ENCODE measurements at places on chromosomes 12 and 14.

DNA sequence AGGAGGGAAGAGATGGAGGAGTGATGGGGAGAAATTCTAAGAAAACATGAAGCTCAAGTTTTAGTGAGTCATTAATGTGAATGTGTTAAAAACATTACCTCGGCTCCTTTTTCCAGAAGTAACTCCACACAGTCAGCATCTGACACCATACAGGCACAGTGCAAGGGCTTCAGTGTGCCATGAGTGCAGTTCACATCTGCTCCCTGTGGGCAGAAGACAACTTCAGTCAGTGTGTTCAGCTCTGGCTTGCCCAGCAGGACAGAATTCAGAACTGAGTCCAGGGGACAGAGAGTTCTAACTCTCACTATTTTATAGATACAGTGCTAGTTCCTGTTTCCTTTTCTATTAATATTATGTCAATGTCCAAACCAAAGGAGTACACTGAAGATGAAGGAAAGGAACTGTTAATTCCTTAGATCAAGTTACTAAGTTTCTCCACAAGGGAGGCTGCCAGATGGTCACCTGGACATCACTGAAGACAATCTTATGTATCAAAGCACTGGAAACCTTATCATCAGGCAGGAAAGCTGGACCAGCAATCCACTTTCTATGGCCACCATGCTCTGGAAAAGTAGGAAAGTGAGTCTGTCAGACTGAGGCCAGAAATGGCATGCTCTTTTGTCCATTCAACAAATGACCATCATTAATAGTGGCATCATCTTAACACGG, 6.1 kb downstream of the ASB8 start:
- DNase-seq: no peak

DNA sequence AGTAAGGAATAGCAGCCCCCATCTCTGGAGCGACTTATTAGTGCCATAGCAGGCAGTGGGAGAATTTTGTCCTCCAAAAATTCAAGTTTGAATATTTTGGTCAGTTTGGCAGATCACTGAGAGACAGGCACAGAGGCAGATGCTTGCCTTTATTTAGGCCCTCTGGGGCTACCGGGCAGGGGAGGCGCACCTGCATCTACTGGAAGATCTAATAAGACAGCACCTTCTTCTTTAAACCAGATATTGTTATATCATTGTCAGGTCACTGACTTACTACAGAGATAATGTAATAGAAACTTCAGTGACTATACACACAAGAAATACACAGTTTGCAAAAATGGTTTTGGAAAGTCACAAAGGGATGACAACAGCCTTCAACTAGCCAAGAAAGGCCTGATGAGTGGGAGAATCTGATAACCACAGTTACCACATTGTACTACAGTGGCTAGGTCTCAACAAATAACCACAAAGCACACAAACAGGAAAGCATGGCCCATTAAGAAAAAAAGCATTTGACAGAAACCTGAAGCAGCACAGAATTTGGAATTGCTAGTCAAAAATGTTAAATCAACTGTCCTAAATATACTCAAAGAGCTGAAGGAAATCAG, 56.8 kb downstream of the CDK17 start:
- DNase-seq: no peak

- no peak for DNase-seq
These were observed 7.6 kb downstream of the GCH1 start for GRCh38 chr14:54894995-54895394.

DNA sequence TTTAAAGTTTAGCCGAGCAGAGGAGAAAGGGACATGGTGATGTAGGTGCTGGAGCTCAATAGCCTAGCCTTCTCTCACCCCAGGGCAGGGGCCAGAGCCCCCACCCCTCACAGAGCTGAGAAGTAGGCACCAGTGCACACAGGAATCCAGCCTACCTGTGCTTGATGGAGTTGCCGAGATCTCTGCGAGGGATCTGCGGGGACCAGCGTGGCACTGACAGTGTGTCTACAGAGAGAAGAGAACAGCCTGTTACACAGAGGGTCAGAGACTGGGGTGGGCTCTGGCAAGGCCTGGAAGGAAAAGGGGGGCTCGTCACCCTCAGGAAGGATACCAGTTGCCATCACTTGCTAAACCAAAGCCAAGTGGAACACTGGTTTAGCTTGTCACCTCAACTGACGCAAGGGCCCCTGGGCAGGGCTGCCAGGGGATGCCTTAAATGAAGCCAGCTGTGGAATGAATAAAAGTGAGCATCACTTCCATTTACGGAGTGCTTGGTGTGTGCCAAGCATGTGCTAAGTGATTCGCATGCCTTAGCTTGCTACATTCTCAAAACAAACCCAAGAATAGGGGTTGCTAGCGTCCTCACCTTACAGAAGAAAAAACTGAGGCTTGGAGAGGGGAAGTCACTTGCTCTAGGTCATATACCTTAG, 220.8 kb upstream of the NOS1 start:
- no peak for DNase-seq

GRCh38 chr12:27456618-27457017, 10.1 kb downstream of the SMCO2 start:
- DNase-seq: no peak

DNA sequence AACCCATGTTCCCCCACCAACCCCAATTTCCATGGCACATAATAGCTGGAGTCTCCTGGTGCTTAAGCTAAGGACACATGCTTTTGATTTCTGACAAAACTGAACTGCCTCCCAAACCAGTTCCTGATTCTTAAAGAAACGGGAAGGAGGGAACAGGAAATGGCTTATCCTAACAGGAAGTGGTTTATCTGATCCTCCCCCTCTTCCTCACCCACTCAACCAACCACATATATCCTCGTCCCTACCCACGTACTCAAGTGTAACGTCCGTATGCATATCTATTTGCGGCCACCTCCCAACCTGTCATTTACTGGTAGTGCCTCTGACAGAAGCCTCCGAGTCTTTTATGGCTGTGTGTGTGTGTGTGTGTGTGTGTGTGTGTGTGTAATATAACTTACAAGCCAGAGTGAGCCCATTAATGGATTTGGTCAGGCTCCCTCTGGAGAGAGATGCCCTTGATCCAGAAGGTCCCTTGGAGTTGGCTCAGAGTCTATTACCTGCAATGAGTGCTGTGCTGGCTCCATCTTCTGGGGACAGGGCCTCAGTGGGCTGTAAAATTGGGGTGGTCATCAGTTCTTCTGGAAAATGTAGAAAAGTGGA, 7.7 kb downstream of the DAZAP2 start:
- DNase-seq: no peak

DNA sequence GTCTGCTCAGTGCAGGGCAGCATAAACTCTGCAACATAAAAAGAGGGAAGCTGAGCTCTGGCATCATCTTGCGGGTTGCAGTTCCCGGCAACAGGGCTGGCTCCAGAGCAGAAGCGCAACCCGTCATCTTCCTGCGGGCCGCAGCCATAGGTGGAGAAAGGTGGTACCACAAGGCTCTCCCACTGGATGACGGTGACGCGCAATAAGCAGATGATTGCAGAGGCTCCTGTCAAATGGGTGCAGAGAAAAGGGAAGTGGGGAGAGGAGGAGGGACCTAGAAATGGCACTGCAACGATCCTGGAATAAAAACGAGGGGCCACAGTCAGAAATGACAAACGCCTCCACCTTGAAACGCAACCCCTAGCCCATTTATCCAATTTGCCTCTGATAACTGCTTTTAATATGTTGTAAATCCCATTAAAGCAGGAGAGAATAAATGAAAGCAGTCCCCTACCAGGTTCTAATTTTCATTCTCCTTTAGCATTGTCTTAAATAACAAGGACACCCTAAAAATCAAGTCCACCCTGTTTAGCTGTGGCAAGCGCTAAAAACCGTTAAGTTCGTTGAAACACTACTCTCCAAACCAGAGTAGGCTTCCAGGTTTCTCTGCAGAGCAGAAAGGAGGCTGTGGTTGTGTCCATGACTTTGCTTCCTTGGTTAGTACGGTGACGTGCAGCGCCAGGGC, 30.9 kb upstream of the TUBA1C start:
- no peak for DNase-seq

GRCh38 chr12:64780531-64781279, 21.5 kb upstream of the GNS start:
- DNase-seq: no peak

GRCh38 chr12:2140858-2141519, 88.2 kb downstream of the CACNA1C start:
- DNase-seq: no peak

DNA sequence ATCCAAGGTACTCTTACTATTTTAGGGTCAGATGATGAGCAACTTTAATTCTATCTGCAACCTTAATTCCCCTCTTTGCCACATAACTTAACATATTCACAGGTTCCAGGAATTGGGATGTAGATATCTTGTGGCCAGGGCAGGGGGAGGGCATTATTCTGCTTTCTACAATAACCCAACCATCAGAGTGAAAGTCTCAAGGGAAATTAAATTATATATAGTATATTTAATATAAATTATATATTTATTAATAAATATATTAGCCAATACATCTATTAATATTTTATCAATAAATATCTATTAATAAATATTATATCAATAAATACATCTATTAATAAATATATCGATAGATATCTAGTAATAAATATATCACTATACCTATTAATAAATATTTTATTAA, 11.7 kb upstream of the RAB21 start:
- DNase-seq: no peak

- no peak for DNase-seq
These were observed 12.8 kb downstream of the LEMD3 start for GRCh38 chr12:65182012-65182739.

GRCh38 chr14:34554540-34555250, 15.2 kb upstream of the EAPP start:
- no peak for DNase-seq

- DNase-seq: peak; percentile 49
These were observed 87.4 kb downstream of the B4GALNT3 start for GRCh38 chr12:546920-547845.

- no peak for DNase-seq
These were observed 384.5 kb downstream of the EMP1 start for GRCh38 chr12:13581031-13581430.

DNA sequence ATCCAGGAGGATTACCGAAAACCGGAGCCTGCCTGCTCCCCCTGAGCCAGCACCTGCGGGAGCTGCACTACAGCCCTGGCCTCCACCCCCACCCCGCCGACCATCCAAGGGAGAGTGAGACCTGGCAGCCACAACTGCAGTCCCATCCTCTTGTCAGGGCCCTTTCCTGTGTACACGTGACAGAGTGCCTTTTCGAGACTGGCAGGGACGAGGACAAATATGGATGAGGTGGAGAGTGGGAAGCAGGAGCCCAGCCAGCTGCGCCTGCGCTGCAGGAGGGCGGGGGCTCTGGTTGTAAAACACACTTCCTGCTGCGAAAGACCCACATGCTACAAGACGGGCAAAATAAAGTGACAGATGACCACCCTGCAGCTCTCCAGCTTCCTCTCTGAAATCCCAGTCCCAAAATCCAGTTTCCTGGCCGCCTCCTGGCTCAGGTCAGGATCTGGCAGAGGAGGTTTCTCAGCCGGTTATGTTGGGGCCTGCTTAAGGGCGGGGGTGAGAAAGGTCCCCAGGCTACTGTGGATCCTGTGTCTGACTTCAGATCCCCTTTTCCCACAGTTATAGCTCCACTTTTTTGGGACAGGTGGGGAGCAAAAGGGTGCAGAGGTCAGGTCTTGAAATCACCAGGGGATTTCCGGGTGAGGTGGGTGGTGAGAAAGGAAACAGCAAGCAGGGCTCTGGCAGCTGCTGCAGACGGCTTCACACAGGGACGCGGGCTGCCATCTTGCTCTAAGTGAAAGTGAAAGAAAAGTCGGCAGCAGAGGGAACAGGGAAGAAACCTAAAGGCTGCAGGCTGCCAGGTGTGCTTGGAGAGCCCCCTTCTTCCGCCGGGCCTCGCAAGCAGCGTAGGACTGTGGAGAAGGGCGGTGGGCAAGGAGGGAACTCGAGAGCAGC, at the start of gene TAPBPL:
Gene TAPBPL, plus strand, starts transcription at position 695 of the 897 bp plus-strand sequence. CDS start 207 bp downstream, outside the sequence.
- peak; percentile 45 for DNase-seq

GRCh38 chr12:105026411-105026810, 40.3 kb downstream of the NOPCHAP1 start:
- no peak for DNase-seq

GRCh38 chr12:46430340-46430948, 57.9 kb upstream of the SLC38A2 start:
- no peak for DNase-seq

- DNase-seq: no peak
These were observed 205.1 kb downstream of the SLC5A8 start for GRCh38 chr12:101004898-101005297.

GRCh38 chr14:77276295-77276935, 5.4 kb upstream of the NGB start:
- DNase-seq: no peak

DNA sequence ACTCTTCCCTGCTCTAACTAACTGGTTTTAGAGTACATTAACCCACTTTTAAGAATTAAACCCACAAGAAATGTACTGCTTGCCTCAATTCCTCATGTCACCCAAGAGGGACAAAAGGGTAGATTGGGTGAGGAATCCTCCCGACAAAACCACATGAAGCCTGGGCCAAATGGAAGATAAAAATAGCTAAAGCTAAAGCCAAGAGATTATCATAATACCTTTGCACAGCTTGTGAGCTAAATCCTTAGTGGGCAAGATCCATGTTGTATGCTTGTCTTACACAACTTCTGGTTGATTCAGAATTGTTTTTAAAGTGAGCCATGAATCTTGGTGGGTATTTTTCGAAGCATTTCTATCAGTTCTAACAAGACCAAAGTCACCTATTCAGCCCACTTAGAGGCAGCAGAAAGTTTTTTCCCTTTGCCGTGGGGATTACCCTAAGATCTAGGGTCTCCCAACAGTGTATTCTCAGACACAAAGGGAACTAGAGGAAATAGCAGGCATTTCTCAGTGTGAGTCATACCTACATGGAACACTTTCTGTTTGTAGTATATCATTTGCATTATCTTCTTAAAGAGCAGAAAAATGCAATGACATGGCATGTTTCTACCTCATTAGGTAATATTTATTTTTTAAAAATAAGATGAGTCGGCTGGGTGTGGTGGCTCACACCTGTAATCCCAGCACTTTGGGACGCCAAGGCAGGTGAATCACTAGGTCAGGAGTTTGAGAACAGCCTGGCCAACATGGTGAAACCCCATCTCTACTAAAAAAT, 616.6 kb downstream of the KCNH5 start:
- DNase-seq: no peak

DNA sequence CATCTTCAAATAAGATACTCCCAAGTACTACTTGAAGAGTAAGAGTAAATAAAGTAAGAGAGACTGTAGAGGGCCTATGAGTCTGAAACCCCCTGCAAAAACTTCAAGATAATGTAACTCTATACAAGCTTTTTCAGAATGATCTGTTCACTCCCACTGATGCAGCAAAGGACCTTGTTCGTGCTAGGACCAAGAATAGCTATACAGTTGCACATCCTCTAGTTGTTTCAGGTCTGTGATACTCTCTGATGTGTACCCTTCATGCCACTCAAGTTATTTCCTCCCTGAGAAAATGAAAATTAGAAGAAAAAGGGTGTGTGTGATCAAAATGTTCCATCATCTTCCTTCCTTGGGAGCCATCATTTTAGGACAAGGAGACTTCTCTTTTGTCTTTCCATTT, 204.4 kb downstream of the ALX1 start:
- DNase-seq: no peak

- no peak for DNase-seq
These were observed 11.8 kb downstream of the GCH1 start for GRCh38 chr14:54890788-54891187.

DNA sequence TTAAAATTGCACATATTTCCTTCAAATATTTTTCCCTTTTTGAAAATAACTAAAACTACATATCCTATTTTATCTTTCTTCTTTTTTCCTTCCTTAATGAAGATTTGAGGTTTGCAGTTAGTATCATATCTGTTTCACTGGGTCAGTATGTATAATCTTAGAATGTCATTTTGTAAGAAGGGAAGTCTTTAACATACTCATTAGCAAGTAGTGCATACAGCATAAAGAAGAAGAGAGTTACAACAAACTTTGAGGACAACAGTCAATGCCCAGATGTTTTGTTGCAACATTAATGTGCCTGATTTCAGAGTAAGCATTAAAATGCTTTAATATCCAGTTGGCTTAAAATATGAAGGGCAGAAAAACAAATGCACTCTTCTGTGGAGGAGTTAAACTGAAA, 176.9 kb upstream of the FBXO33 start:
- DNase-seq: no peak

Data from stimulated activated CD8-positive, alpha-beta memory T cell treated with anti-CD3 and anti-CD28 coated beads, Interleukin-7, amount 100 ng/mL, for 1 hour (primary cell).